ENCODE measurements at places on chromosomes 1 and 21.

DNA sequence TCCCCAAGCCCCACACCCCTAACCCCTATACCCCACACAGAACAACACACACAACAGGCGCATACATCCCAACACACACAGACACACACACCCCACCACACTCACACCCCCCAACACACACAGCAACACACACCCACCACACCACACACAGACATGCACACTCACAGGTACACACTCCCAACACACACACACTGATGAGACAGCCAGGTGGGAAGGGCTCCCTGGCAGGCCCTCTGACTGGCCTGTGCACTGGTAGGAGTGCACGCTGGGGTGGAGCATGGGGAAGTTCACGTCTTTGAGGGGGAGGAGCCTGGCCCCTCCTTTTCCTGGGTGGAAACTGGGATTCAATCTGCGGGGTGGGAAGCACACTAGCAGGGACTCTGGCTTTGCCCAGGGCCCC, 116.7 kb downstream of the RHOU start:
- no peak for DNase-seq

GRCh38 chr21:31338908-31339368, 5.1 kb downstream of the TIAM1 start:
- DNase-seq = no peak

DNA sequence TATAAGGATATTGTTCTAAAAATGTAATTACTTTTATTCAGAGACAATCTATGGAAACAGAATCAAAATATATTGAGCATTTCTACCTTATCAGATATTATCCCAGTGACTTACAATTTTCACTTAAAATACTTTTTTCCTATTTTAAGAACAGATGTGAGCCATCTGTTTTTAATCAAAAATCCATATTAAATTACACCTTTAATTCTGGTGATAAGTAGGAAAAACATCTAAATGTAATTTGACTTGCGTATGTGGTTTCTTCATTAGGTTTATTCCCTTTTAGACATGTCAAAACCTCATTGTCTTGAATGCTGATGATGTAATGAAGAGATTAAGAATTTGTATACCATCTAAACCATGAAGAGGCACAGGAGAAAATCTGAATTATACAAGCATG, 1118.8 kb upstream of the TMPRSS15 start:
- DNase-seq = no peak

DNA sequence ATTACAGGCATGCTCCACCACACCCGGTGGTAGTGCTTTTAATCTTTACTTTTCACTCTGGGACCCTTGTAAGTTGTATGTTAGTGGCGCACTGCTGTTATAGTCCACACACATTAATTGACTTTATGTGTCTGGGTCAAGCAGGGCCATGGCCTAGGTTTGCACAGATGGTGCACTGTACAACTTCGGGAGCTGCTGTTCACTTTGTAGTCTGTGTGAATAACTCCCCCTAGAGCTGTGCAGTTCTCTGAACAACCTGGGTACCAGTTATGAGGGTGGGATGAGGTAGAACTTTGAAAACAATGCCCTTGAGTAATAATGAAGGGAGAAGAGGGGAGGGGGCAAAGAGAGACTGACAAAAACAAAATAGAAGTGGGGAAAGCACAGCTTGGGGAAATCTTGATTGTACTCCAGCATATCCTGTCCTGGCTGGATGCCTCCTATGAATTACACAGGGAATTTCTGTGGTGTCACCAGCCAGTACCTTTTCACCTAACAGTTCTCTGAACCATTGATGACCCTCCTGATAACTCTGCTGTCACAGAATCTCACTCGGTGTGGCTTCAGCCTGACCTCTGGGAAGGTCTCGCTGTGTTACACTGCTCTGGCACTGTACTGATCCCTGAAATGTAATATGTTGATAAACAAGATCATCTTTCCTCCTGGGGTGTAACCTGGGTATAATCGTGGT, 2.2 kb downstream of the PTGFRN start:
- DNase-seq = no peak

DNA sequence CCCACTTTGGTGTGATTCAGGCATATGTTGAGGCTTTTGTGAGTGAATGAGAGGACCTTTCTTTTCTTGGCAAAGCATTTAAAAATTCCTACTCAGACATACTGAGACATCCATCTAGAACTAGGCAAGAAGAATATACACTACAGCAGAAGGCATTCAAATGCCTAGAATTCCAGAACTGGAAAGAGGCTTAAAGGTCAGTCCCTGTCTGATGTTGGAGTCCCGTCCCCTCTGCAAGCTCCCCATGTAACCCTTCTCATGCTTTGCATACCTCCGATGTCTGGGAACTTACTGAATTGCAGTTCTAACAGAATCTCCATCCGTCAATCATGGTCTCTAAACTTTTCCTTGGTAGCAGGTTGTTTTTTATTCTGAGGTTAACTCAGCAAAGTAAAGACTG, 152.9 kb downstream of the ATP6V1G3 start:
- no peak for DNase-seq
